ENCODE measurements at places on chromosomes 16 and 17.

- DNase-seq = no peak
These were observed 30.9 kb upstream of the DUSP14 start for GRCh38 chr17:37458805-37459204.

DNA sequence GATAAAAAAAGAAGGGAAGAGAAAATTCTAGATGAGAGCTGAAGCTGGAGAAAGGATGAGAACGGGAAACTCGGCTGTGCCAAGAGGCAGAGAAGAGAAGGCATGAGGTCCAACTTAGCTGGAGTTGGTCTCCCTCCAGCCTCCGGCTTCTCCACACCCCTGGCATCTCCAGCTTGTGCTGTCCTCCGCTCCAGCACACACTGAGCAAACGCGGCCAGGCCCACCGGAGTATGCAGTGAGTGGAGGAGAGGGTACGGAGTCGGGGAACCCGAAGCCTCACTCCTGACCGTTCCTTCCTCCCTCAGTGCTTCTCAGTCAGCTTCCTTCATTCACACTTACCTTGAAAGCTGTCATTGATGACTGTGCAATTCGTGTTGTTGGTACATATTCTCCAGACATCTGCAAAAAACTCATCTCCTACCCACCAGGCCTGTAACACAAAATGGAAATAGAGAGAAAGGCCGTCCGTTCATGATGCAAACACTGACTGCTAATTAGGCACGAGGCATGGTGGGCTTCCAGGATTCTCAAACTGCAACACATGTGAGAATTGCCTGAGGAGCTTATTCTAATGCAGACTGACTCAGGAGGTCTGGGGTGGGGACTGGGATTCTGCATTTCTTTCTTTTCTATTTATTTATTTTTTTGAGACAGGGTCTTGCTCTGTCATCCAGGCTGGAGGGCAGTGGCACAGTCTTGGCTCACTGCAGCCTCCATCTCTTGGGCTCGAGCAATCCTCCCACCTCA is 37.0 kb downstream of the EMP2 start:
- DNase-seq = no peak

- peak; percentile 60 for DNase-seq
These were observed 216.9 kb upstream of the CHMP6 start for GRCh38 chr17:80774643-80775281.

- no peak for DNase-seq
These were observed 2.6 kb downstream of the SYNGR2 start for GRCh38 chr17:78170692-78171590.

- no peak for DNase-seq
These were observed 1.4 kb upstream of the RSKR start for GRCh38 chr17:28615260-28615940.

- DNase-seq = peak; percentile 72
These were observed 6.6 kb upstream of the TEKT3 start for GRCh38 chr17:15348021-15348420.

- DNase-seq = no peak
These were observed 515.3 kb upstream of the CA10 start for GRCh38 chr17:52673791-52674190.

GRCh38 chr17:21183468-21183867 is 30.5 kb downstream of the TMEM11 start:
- DNase-seq = no peak

- no peak for DNase-seq
These were observed 18.1 kb upstream of the TBX2 start for GRCh38 chr17:61381537-61381936.
